Jurkat, Clone E6-1 (cell line): ENCODE measurements at places on chromosomes 1 and 21.

DNA sequence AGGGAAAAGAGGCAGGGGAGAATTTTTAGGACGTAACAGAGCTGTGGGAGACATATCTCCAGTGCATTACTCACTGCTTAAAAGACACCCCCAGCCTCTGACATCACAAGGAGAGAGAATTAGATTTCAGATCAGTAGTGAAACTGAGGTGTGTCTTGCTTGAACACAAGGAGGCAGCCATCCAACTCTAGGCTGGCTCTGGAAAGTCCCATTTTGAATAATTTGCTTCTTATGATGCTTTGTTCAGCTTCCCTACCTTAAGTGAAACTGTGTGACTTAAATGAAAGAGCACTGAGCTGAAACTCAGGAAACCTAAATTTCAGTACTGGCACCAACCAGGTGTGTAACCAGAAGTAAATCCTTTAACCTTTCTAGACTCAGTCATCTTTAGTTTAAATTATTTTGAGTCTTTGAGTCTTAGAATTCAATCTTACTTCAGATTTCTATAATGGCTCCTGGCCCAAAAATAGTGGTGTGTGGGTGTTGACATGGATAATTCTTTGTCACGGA, 251.6 kb upstream of the SGIP1 start:
- no peak for DNase-seq

GRCh38 chr21:30613836-30614235, at the start of gene KRTAP6-1:
TSS of gene KRTAP6-1 (minus strand) at chr21:30613930. CDS start at chr21:30613904, 26 bp downstream.
- DNase-seq = no peak

GRCh38 chr1:244735876-244736561, 83.1 kb downstream of the DESI2 start:
- no peak for DNase-seq

DNA sequence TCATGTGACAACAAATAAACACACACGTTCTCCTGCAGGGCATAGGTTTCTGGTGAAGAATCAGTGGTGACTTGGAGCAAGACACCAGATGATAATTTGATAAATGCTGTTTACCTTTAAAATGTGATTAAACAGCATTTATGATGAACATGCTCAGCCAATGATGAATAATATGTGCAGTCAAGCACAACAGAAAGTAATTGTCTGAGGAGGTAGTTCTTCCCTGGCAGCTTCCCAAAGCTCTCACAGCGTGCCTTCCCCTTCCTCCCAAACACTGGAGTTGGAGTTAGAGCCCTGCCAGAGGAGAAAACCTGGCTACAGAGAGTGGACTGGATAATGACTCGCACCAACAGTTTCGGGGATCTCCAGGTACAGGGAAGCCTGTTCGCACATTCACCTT, 463.5 kb downstream of the SMYD3 start:
- DNase-seq = no peak

GRCh38 chr1:212920246-212920645, 30.1 kb upstream of the VASH2 start:
- DNase-seq = peak; percentile 63

- DNase-seq = no peak
Measured at GRCh38 chr1:87203904-87204303, 124.8 kb upstream of the LMO4 start.
